NCI-H446 (cell line): ENCODE measurements at places on chromosomes 13 and 19.
A peak's percentile ranks its signal among the peaks of the same experiment; 100 is the strongest.

GRCh38 chr19:47445937-47446402, 25.7 kb downstream of the SLC8A2 start:
- no peak for DNase-seq

- DNase-seq = peak; percentile 77
Observed at GRCh38 chr19:5451494-5451893, 3.7 kb upstream of the ZNRF4 start.

- no peak for DNase-seq
Observed at GRCh38 chr13:88651531-88651930, 980.4 kb downstream of the SLITRK5 start.

DNA sequence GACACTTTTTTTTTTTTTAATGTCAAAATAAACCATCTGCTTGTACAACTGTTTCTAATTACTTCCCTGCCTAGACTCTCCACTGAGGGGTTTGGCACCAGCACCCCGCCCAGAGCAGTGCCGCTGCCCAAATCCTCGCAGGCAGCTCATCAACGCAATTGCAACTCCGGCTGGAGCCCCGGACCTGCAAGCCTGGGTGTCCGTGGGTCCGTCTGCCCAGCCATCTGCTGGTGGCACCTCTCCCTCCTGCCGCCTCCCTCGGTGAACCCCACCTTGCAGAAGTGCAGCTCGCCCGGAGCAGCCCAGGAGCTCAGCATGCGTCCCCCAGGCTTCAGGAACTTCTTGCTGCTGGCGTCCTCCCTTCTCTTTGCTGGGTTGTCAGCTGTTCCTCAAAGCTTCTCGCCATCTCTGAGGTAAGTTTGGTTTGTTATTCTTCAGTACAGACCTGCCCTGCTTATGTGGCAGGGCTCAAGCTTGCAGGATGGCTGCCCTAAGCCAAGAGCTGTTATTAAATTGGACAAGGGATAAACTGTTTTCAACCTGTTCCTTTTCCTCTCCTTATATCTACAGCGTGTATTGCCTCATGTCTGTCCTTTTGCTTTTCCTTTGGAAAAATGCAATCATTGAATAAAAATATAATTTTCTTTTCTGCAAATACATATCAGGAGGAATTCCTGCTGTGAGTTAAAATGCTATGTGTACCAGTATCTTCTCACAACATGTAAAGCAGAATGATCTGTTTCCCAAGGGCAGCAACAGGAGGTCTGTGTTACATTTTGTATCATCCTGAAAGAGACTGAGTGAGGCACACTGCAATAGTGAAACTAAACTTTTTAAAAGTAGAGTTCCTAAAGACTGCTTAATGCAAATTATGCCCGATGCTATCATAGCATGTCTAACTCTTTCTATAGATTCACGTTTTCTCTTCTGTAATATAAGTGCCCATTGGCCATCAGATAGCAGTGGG, at the start of gene ITGBL1:
ITGBL1 (plus strand) TSS at position 157 of the 967 bp plus-strand sequence; CDS start at position 316, 159 bp downstream.
- DNase-seq = peak; percentile 42

GRCh38 chr13:94544922-94545321, 51.0 kb downstream of the TGDS start:
- DNase-seq = no peak

GRCh38 chr13:25912961-25913360, 138.9 kb downstream of the SHISA2 start:
- DNase-seq = no peak

- no peak for DNase-seq
Observed at GRCh38 chr13:41488124-41488523, 30.8 kb downstream of the RGCC start.

- no peak for DNase-seq
Observed at GRCh38 chr13:53743906-53744305, 715.3 kb downstream of the OLFM4 start.

DNA sequence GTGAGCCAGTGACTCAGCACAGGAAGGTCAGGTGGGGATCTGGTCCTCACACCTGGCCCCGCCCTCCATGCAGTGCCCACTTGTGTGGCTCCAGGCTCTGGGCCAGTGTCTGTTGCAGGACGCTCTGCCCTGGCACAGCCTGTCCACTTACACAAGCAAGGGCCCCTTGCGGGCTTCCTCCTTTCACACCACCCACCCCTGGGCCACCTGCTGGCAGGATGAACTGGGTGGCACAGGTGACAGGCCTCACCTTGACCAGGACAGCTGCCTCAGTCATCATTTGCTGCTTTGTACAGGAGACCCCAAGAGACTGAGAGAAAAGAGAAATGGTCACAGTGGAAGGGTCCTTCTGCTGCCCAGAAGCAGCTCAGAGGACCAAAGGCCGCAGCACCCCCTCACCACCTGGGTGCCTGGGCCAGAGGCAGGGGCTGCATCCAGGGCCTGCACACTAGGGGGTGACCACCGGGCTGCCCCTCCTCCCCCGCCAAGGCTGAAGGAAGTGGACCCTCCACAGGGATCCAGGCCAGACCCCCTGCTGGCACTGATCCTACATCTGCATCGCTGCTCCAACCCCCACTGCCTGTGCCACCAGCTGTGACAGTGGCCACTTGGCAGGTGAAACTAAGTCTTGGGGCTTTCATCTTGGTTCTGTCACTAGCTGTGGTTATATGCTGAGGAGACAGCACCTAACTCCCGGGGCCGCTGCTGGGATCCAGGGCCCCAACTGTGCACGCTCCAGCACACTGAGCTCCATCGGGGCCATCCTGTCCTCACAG, 110.3 kb downstream of the TUBA3C start:
- DNase-seq = no peak

- DNase-seq = no peak
Observed at GRCh38 chr13:98775844-98776598, 23.5 kb upstream of the SLC15A1 start.

GRCh38 chr19:56170261-56170660, 5.5 kb upstream of the GALP start:
- no peak for DNase-seq

DNA sequence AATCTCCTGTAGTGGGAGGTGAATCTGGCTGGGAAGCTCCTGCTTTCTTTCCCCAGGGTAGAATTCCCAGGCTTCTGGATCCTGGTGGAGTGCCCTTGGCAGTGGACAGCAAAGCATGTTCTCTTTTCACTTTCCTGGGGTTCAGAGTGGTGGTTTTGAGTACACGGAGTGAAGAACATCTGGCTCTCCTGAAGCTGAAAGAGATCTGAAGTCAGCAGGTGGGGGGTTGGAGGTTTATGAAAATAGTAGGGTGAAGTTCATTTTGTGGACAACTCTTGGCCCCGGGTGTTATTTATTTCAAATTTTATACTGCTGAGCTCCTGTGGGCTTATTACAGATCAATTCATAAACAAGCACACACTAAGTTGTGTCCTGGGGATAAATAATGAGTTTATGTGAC, 497.3 kb downstream of the KLF5 start:
- no peak for DNase-seq

DNA sequence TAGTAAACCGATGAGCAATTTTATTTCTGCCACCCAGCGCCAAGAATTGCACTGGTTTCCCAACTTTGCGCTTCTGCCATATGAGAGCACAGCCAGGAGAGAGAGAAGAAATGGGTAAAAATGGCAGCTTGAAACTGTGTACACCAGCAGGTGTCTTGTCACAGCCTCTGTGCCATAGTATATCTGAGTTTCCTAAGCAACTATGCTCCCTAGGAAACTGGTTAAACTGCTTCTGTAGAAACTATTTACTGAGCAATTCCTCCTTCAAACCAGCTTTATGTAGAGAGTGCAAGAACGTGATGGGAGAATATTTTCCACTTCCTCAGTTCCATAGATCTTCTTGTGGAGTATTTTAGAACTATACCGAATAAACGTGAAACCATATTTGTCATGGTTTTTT, 1361.3 kb downstream of the PCDH9 start:
- DNase-seq = no peak

DNA sequence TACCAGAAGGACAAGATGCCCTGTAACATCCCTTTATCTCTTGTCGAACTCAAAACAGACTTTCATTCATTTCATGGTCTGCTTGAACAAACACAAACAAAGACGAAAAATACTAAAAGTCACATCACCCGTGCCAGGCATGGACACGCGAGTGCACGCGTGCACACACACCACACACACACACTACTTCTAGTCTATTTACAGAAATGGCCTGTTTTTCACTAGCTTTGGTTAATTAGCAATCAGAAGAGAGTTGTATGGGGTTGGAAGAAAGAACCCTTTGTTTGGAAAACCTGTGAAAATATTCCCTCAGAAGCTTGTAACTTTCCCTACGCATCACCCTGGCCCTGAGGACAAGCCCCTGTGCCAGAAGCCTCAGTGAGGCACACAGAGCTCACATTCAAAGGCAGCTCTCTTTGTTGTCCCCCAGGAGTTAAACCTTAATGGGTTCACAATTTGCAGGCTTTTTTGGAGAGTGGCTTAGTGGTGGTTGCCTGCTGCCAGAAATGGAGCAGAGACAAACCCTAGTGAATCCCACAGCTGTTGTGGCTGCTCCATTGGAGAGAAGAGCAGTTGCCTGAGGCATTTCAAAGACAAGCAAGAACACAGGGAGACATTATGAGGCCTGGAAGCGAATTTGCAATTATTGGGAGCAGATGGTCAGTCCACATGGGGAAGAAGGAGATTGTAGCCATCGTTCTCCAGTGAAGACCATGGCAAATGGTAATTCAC, 55.9 kb downstream of the STARD13 start:
- peak; percentile 71 for DNase-seq

DNA sequence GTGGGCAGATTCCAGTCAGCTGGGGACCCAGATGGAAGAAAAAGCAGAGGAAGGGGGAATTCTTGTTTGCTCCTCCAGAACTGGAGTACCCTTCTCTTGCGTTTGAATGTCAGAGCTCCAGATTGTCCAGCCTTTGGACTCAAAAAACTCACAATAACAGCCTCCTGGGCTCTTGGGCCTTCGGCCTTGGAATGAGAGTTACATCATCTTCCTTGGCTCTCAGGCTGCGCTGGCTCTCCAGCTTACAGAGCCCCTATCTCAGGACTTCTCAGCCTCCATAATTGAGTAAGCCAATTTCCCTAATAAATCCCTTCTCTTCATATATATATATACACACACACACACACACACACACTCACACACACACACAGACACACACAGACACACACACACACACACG, 1215.7 kb upstream of the SLC10A2 start:
- DNase-seq = no peak

GRCh38 chr13:47472516-47472915, 528.6 kb downstream of the SUCLA2 start:
- no peak for DNase-seq

GRCh38 chr13:87827479-87827878, 156.3 kb downstream of the SLITRK5 start:
- no peak for DNase-seq

DNA sequence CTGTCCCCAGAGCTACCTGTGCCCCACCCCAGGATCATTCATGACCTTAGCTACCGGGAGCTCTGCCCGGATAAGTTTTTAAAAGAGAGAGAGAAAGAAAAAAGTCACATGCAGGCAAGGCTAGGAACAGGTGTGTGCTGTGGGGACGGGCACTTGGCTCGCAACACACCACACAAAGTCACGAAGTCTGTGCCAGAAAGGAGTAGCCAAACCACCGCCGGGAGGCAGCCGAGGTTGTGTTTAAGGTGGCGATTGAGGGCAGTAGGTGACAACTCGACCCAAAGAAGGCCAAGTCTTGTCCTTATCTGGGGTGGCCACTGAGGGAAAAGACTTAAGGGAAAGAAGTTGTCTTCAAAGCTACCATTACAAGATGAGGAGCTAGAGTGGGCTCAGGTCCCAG, 4.6 kb upstream of the TSHZ3 start:
- DNase-seq = no peak

- DNase-seq = no peak
Observed at GRCh38 chr13:99214232-99214631, 13.6 kb downstream of the UBAC2 start.

- no peak for DNase-seq
Observed at GRCh38 chr13:70856711-70857110, 748.5 kb upstream of the KLHL1 start.

- no peak for DNase-seq
Observed at GRCh38 chr19:44061038-44061437, 9.2 kb downstream of the ZNF223 start.

DNA sequence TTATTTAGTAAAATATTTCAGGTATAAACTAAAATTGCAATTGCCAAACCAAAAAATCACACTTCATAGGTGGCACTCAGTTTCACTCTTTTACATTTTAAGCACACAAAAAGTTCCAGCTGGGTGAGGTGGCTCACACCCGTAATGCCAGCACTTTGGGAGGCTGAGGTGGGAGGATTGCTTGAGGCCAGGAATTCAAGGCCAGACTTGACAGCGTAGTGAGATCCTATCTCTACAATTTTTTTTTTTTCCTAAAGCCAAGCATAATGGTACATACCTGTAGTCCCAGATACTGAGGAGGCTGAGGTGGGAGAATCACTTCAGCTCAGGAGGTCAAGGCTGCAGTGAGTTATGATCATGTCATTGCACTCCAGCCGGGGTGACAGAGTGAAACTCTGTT, 20.6 kb upstream of the SLC46A3 start:
- no peak for DNase-seq

GRCh38 chr19:35828692-35829301, 16.2 kb upstream of the PRODH2 start:
- DNase-seq = no peak

DNA sequence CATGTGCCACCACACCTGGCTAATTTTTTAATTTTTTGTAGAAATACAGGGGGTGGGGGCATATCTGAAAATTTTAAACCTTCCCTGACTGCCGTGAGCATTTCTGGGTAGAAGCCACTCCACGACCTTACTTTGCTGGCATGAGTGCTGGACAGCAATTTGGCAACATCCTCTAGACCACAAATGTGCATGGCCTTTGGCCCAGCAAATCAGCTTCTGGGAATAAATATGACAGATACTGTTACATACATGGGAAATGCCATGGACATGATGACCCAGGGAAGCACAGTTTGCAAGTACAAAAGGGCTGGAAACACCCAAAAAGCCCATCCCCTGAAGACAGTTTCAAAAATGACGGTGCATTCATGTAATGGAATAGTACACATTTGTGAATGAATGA, 3.2 kb upstream of the PVR start:
- no peak for DNase-seq

DNA sequence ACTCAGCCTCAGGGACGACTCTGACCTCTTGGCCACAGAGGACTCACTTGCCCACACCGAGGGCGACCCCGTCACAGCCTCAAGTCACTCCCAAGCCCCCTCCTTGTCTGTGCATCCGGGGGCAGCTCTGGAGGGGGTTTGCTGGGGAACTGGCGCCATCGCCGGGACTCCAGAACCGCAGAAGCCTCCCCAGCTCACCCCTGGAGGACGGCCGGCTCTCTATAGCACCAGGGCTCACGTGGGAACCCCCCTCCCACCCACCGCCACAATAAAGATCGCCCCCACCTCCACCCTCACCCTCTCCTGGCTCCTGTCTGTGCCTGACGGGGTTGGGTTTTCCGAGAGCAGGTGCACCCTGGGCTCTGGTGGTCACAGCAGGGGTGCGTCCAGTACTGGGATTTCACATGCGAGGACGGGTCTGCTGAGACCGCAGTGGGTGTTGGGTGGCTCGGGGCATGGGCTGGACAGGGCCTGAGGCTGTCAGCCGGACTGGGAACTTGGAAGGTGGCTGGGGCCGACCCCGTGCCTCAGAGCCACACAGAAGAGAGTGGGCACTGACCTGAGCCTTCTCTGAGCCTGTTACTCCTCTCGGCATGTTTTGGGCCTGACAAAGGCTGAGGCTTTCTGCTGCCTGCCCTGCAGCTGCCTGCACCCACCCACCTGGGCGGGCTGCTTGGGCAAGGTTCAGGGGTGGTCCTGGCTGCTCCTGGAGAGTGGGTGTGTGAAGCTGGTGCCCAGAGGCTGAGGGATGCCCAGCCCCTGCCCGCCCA, 6.3 kb upstream of the HCN2 start:
- no peak for DNase-seq
